Epithelial cell of proximal tubule (primary cell): ENCODE measurements at places on chromosomes 11 and 22. TPM values are rescaled to one million over a fixed set of nuclear protein-coding genes. Genes with fewer than 3 reads are reported as not detected.

OR51B2 gene
- not detected in 2 replicates for total RNA-seq

GLB1L3 gene
- 0.17 TPM in 1 of 2 replicates, not detected in the other for total RNA-seq

TEF gene
- total RNA-seq, result 0.81 and 1.8 TPM in 2 replicates

SLC37A2 gene
- total RNA-seq, result 2.0 and 2.7 TPM in 2 replicates

MYOD1 gene
- total RNA-seq, result not detected in 2 replicates

GTF2H1 gene
- 30.8 and 47.9 TPM in 2 replicates for total RNA-seq

PLEKHA7 gene
- 21.3 and 37.5 TPM in 2 replicates for total RNA-seq

DEPDC7 gene
- 2.2 and 2.5 TPM in 2 replicates for total RNA-seq

FGF19 gene
- not detected in 2 replicates for total RNA-seq

CTSD gene
- total RNA-seq, result 192 and 211 TPM in 2 replicates

CARD18 gene
- not detected in 2 replicates for total RNA-seq

PHOX2A gene
- total RNA-seq, result not detected in 2 replicates

HMOX1 gene
- 10.5 and 21.8 TPM in 2 replicates for total RNA-seq

RAG2 gene
- total RNA-seq, result not detected in 2 replicates

CDC42EP1 gene
- 102 and 110 TPM in 2 replicates for total RNA-seq

GPHA2 gene
- total RNA-seq, result not detected in 2 replicates

HTR3B gene
- not detected in 2 replicates for total RNA-seq

YPEL1 gene
- 1.5 and 7.3 TPM in 2 replicates for total RNA-seq

OLFML1 gene
- not detected in 2 replicates for total RNA-seq

RPS25 gene
- 1,815 and 2,833 TPM in 2 replicates for total RNA-seq

UQCR10 gene
- 72.5 and 173 TPM in 2 replicates for total RNA-seq

CFAP300 gene
- total RNA-seq, result 0.72 and 10.0 TPM in 2 replicates

LINC01488 gene
- total RNA-seq, result not detected in 2 replicates

KCNJ5 gene
- 0.22 and 0.23 TPM in 2 replicates for total RNA-seq

GAS2 gene
- 1.2 and 10.3 TPM in 2 replicates for total RNA-seq

NLRP14 gene
- total RNA-seq, result 0.23 TPM in 1 of 2 replicates, not detected in the other

CTSF gene
- 6.7 and 15.2 TPM in 2 replicates for total RNA-seq

GLYAT gene
- not detected in 2 replicates for total RNA-seq

CYP2D6 gene
- 0.14 and 0.29 TPM in 2 replicates for total RNA-seq

GRIA4 gene
- 0.69 TPM in 1 of 2 replicates, not detected in the other for total RNA-seq

A4GALT gene
- 16.2 and 17.8 TPM in 2 replicates for total RNA-seq

MS4A6A gene
- total RNA-seq, result not detected in 2 replicates

KCNC1 gene
- total RNA-seq, result not detected in 2 replicates

TREH gene
- total RNA-seq, result not detected in 2 replicates

PRG2 gene
- not detected in 2 replicates for total RNA-seq

DCPS gene
- total RNA-seq, result 17.2 and 24.1 TPM in 2 replicates

IGF2 gene
- 6.9 and 11.7 TPM in 2 replicates for total RNA-seq

ALX4 gene
- total RNA-seq, result not detected in 2 replicates

SLC1A2 gene
- under 0.01 TPM in 1 of 2 replicates, not detected in the other for total RNA-seq

NPAS4 gene
- total RNA-seq, result not detected in 2 replicates

NRIP3 gene
- total RNA-seq, result 14.5 and 22.8 TPM in 2 replicates

P2RX3 gene
- not detected in 2 replicates for total RNA-seq

APOBEC3H gene
- total RNA-seq, result not detected in 2 replicates

PGA5 gene
- not detected in 2 replicates for total RNA-seq

SCGB2A2 gene
- not detected in 2 replicates for total RNA-seq

OR8J3 gene
- total RNA-seq, result not detected in 2 replicates

TMPRSS5 gene
- 0.07 and 0.63 TPM in 2 replicates for total RNA-seq

TEX12 gene
- total RNA-seq, result not detected in 2 replicates

CCDC116 gene
- 0.17 and 0.29 TPM in 2 replicates for total RNA-seq

PIH1D2 gene
- total RNA-seq, result 0.12 and 0.36 TPM in 2 replicates
